Tongue (tissue), 3 donors: ENCODE measurements at places on chromosomes 7 and 10.

GRCh38 chr10:32891261-32891660 is 66.8 kb downstream of the ITGB1 start:
- DNase-seq: no peak

DNA sequence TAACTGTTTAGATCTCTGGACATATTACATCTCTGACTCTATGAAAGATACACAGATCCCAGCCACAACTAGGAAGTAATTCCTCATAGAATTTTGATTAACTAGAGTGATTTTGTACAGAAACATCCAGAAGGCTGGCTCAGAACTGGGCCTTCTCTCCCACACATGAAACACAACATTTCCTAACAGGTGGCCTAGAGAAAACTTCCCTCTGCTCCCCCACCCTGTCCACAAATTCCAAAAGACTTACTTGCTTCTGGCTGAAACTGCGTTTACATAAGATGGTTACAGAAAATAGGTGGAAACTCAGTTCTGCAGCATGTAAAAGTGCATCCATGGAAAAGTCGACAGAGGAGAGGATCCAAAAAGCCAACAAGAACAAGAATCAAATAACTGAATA is 132.9 kb downstream of the FZD1 start:
- DNase-seq: peak; percentile 14

DNA sequence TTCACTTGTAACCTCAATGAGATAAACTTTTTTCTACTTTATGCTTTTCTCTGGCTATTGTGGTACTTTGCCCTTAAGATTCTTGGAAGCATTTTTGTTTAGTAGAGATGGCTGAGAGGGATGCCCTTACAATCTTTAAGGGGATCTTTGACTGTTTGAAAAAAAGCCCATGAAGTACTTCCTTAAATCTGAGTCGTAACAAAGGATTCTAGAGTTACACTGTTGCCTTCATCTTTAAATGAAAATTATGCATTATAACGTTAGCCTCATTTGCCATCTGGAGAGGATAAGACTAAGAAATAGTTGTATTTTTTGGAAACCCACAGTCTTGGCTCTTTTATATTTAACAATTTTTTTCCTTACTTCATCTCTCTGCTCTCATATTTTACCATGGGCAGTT is 37.8 kb upstream of the FZD1 start:
- DNase-seq: no peak

- DNase-seq: no peak
Observed at GRCh38 chr7:78448911-78449310, 650.3 kb downstream of the PHTF2 start.

GRCh38 chr7:105599551-105599950 is 18.3 kb upstream of the EFCAB10 start:
- no peak for DNase-seq

DNA sequence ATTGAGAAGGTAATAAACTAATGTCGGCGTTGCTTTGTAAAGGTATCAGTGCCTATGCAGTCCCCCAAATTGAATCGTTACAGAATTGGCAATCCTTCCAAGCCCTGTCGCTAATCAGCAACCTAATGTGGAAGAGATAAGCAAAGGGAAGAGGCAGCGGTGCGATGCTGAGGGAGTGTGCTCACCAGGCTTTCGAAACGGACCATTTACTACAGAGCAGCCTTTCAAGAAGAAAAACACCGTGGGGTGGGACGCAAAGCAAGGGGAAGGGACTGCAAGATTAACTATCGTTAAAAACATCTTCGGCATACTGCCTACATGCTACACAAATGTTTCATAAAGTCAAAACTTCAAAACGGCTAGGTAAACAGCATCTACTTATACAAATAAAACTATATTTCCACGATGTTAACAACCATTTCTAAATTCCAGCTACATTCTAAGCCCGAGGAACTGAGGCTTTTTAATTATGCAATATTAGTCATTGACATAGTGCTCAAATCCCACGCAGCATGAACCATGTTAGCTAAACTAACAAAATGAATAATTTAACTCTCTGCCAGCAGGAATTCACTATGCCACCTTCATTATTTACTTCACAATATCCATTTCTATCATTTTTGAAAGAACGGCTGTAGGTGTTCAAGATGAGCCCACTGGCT is 85.2 kb downstream of the CHCHD3 start:
- DNase-seq: no peak

DNA sequence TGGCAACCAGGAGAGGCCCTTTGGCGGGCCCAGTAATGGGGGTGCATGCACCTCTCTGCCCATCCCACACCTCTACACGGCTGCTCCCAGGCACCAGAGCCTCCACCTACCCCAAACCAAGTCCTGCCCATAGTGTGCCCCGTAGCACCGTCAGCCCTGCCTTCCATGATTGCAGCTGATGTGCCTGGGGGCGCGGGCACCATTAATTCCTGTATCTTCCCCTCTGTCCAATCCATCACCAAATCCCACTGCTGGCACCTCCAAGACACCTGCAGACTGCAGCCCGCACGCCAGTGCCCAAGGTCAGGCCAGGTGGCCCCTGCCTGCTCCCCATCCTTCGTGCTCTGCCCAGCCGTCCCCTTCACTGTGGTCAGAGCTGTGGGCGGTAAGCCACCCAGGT is 533.0 kb downstream of the PTPRN2 start:
- DNase-seq: no peak

DNA sequence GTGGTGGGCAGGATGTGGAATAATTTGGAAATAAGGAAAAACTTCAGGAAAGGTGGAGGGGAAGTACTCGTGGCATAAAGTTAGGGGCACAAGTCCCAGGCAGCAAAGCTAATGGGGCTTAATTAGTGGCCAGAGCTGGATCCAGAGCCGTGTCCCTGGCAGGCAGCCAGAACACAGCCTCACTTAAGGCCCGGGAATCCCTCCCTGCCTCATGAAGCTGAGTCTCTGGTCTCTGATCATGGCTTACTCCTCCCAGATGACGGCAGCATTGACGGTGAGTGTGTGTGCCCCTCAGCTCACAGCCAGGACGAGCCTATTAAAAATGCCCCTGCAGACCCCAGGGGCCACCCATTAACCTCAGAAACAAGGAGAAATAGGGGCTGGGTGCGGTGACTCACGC is 48.2 kb upstream of the NPTX2 start:
- DNase-seq: peak; percentile 25

- peak; percentile 92 for DNase-seq
Observed at GRCh38 chr10:73095481-73096021, 1.1 kb downstream of the P4HA1 start.

GRCh38 chr10:3774814-3775695 is 10.0 kb downstream of the KLF6 start:
- DNase-seq: peak; percentile 52
